ENCODE measurements at places on chromosomes 7 and 10.

GRCh38 chr10:18906636-18907035, 142.0 kb upstream of the MALRD1 start:
- no peak for DNase-seq

DNA sequence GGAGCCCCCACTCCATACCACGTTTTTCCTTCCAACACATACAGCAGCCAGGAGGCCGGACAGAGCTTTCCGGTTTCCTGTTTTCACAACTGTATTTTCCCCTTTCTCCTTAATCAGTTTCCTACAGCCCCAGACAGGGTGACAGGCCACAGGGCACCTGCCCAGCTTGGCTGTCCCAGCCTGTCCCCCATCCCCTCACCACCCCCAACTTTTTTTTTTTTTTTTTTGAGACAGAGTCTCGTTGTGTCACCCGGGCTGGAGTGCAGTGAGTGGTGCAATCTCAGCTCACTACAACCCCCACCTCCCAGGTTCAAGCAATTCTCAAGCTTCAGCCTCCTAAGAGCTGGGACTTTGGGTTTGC, 10.3 kb upstream of the HSPB1 start:
- no peak for DNase-seq

- DNase-seq = no peak
Observed at GRCh38 chr10:54958844-54959243, 157.8 kb upstream of the PCDH15 start.

DNA sequence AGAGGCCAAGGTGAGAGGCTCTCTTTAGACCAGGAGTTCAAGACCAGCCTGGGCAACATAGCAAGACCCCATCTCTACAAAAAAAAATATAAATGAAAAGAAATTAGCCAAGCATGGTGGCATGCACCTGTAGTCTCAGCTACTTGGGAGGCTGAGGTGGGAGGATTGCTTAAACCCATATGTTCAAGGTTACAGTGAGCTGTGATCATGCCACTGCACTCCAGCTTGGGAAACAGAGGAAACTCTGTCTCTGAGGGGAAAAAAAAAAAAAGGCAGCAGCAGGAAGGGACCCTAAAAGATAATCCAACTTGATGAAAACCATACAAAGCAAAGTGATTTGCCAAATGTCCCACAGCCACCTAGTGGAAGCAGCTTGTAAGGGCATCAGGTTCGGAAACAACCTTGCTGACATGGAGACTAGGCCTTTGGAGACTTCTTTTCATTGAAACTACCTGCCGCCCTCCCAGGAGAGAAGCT, 15.6 kb upstream of the PBLD start:
- no peak for DNase-seq

- DNase-seq = no peak
Observed at GRCh38 chr10:72445851-72446250, 91.1 kb upstream of the DNAJB12 start.

DNA sequence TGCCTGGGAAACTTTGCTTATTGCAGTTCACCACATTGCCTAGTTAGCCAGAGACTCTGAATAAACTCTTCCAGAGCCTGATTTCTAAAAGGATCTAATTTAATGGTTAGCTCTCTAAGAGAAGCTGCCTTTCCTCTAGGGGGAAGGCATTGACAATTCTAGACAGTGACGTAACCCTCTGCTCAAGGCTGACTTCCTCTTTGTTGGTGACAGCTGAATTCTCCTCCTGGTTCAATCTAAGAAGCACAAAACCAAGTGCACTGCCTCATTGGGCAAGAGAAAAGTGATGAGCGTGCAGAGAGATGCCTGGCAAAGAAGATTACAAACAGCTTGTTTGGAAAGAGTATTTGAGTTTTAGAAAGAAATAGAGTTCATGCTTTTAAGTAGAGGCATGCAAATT, 102.7 kb downstream of the MACC1 start:
- no peak for DNase-seq

DNA sequence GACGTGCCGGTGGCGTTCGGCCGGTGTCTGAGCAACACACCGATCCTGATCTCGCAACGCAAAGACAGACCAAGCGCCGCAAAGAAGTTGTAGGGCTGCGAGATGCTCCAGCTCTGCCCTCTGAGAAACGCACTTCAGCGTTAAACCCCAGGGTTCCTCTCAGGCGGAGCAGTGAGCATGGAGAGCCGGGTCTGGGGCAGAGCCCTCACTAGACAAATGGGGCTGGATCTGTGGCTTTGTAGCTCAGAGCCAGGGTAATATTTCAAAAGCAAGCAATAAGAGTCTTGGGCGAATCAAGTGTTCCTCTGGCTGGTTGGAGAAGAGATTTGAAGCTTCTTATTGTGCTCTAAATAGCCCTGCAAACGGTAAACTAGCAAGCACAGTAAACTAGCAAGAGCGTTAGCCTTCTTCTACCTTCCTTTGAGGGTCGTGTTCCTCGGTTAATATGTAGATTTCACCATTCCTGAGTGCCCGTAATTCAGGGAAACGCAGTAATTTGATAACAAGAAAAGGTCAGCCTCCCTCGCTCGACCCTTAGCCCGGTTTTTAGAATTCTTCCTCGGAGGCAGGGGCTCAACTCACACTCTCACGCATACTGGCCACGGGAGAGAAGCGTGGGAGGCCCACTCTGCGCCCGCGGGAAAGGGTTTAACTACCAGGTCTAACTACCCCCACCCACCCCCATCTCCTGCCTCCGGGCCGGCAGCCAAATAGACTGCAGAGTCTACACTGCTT, 6.7 kb downstream of the SKAP2 start:
- no peak for DNase-seq

DNA sequence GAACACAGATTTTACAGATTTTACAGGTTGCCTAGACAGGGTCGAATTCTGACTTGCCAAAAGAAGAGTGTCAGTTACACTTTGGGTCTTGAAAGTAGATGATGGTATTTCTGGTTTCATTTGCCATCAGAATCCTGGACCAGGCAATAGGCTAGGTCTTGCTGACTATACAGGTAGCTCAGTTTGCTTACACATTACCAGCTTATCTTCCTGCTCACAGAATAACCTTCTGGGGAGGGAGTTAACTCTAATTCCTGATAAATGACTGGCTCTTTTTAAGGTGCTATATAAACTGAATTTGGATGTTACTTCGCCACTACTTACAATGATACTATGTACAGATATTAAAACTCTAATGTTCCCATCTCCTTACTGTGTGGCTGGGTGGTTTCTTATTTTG, 39.8 kb downstream of the GBF1 start:
- no peak for DNase-seq

GRCh38 chr10:3834947-3835346, 49.9 kb upstream of the KLF6 start:
- DNase-seq = no peak

DNA sequence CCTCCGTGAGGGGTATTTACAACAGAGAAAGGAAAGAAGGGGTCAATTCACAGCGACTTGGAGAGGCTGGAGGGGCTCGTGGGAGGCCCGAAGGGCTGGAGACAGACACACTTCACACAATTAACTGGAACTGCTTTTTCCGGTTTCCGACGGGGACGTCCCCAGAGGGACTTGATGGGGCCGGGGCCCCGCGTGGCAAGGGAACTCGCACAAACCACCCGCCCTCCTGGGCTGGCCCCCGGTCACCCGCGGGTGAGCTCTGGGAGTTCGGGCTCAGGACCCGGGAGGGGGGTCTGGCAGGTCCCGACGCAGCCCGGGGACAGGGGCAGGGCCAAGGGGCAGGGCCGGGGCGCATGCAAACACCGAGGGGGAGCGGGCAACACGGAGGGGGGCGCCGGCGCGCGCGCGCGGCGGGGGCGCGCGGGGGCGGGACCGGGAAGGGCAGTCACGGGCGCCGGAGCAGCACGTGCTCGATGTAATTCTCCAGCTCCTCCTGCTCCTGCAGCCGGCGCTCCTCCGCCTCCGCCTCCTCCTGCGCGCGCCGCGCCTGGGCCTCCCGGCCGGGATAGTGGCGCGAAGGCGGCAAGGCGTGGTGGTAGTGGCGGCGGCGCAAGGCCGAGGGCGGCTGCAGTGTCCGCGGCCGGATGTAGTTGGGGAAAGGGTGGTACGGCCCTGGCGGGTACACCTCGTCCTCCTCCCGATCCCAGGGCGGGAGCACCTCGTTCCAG, 2.7 kb downstream of the VGF start:
- no peak for DNase-seq

GRCh38 chr10:125455855-125456254, 227.1 kb downstream of the TEX36 start:
- no peak for DNase-seq

DNA sequence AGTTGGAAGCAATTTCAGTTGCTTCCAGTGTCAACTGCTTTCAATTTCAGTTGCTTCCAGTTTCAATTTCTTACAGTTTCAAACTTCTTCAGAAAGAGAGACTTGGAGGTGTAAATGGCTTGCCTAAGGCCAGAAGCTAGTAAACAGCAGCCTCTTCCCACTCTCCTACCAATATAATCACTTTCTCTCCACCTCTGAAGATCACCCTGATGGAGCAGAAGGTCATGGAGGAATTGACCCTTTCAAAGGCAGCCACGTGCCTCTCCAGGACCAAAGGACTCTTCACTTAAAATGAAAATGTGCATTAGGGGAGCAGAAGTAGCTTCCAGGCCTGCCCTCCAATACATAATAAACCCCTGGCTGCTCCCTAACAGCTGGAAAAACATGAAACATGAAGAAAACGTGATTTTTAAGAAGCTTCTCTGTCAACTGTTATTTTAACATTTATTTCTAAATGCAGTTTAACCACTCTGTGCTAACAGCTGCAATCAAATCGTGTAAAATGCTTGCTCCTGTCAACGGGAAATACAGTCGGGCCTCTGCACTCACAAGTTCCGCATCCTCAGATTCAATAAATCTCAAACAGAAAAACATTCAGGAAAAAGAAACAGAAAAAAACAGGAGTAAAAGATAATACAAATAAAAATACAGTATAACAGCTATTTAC, 1020.6 kb downstream of the XPNPEP1 start:
- no peak for DNase-seq

- no peak for DNase-seq
Observed at GRCh38 chr10:121654021-121654545, 55.8 kb upstream of the FGFR2 start.
